HFFc6 (cell line): ENCODE measurements at places on chromosomes 6 and 20. TPM values are rescaled to one million over a fixed set of nuclear protein-coding genes. Genes with fewer than 3 reads are reported as not detected.
A peak's percentile ranks its signal among the peaks of the same experiment; 100 is the strongest.

Gene CPNE5
- total RNA-seq = 0.19 to 0.37 TPM in 2 of 3 replicates, not detected in the other

Gene SPTLC3
- total RNA-seq = not detected in 2 replicates

Gene CCN6
- total RNA-seq = not detected in 2 replicates

Gene CST7
- not detected in 3 replicates for total RNA-seq

Gene ARHGAP40
- 0.09 to 0.46 TPM in 2 of 3 replicates, not detected in the other for total RNA-seq

Gene SH3BGRL2
- total RNA-seq = 0.24 to 0.38 TPM (median 0.29 TPM) in 3 replicates

Gene CD109
- total RNA-seq = 37.4 to 56.3 TPM (median 37.5 TPM) in 3 replicates

Gene SSTR4
- total RNA-seq = not detected in 3 replicates

Gene PGC
- not detected in 2 replicates for total RNA-seq

GRCh38 chr6:134389658-134390057, 71.7 kb upstream of the SGK1 start:
- peaks cover 1% of the 10 kb centered on the region for H3K4me1 ChIP-seq
- no peaks in the 10 kb centered on the region for H3K36me3 ChIP-seq
- no peak for DNase-seq
- H3K27me3 ChIP-seq = no peaks in the 10 kb centered on the region; the same call in 1 of the 2 replicates

GRCh38 chr20:53828088-53828681, 234.5 kb upstream of the ZNF217 start:
- peak overlapping the region; percentile 98 for H3K27ac ChIP-seq
- peak overlapping the region; percentile 84 for H3K4me3 ChIP-seq
- no peaks in the 10 kb centered on the region; the same call in none of the 2 replicates for H3K27me3 ChIP-seq
- peak; percentile 95 for DNase-seq
- peaks cover 65% of the 10 kb centered on the region for H3K4me1 ChIP-seq

DNA sequence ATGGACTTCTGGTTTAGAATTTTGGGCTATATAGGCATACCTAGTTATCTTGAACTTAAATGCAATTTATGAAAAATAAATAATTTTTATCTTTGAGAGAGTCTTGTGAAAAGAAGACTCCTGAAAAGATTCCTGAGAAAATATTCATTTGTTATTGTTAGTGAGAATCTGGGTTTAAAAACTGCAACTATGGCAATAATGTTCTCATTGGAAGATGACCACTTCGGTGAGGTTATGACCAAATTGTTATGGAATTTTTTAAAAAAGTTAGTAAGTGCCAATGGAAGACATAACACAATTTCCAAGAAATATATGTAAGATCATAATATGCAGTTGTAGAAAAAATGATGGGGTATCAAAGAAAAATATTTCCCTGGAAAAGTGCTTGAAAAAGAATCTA, 46.3 kb downstream of the GRIK2 start:
- DNase-seq = peak; percentile 23
- H3K4me1 ChIP-seq = peaks cover 28% of the 10 kb centered on the region
- H3K27me3 ChIP-seq = no peaks in the 10 kb centered on the region
- H3K4me3 ChIP-seq = no peak overlapping the region

GRCh38 chr20:15899967-15900366, 673.3 kb downstream of the KIF16B start:
- H3K4me3 ChIP-seq = no peak overlapping the region
- no peaks in the 10 kb centered on the region for H3K4me1 ChIP-seq
- no peak overlapping the region for H3K27ac ChIP-seq
- no peak for DNase-seq
- H3K36me3 ChIP-seq = 0 out of 2 replicates have a peak, but pooled peaks cover 11% of the 10 kb centered on the region

DNA sequence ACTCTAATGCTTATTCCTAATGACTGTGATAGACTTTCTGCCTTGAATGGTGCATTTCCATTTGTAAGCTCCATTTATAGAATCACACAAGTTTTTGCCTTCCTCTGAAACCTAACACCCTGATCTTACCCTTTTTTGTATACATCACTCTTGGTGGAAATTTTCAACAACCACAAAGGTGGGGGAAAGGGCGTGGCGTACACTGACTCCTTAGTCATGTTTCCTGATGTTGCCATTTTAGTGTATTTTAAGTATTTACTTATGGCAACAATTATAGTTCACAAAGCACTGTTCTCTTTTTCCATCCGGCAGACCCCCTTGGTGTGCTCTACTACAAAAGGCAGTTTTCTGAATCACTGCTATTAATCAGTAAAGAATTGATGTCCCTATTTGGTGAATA, 92.0 kb downstream of the ATXN1 start:
- H3K27me3 ChIP-seq = no peaks in the 10 kb centered on the region
- peaks cover 47% of the 10 kb centered on the region for H3K4me1 ChIP-seq
- peak overlapping the region; percentile 56 for H3K27ac ChIP-seq
- peak; percentile 44 for DNase-seq
- H3K4me3 ChIP-seq = peak overlapping the region; percentile 7; the same call in 1 of the 2 replicates

DNA sequence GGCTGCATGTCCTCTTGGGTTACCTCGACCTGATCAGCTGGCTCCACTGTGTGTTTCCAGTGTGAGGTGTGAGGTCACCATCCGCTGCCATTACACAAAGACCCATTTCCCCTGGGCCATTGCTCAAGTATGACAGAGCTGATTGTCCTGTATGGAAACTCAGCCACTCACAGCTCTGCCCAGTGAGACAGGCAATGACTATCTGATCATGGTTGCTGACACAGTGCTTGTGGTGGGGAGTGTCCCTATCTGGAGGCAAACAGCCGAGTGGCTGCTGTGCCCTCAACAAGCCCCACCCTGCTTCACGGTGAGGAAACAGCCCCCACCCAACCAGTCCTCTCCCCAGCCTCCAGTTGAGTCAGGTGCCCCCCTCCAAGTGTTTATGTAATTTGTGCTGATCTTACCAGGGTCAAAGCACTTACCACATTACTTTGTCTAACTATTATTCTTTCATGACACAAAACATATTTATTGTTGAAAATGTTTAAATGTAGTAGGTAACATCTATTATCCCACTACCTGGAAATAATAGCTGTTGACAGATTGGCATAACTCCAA, 11.7 kb upstream of the MAPK13 start:
- no peak overlapping the region for H3K4me3 ChIP-seq
- H3K27me3 ChIP-seq = peaks cover 2% of the 10 kb centered on the region

GRCh38 chr6:108914235-108915022, 66.2 kb downstream of the ARMC2 start:
- H3K27ac ChIP-seq = no peak overlapping the region
- DNase-seq = no peak
- no peaks in the 10 kb centered on the region for H3K4me1 ChIP-seq
- H3K36me3 ChIP-seq = no peaks in the 10 kb centered on the region
- peaks cover 7% of the 10 kb centered on the region for H3K27me3 ChIP-seq

GRCh38 chr6:107786179-107786578, 37.9 kb downstream of the SCML4 start:
- peaks cover 22% of the 10 kb centered on the region for H3K27me3 ChIP-seq
- no peak for DNase-seq
- no peaks in the 10 kb centered on the region for H3K36me3 ChIP-seq
- H3K27ac ChIP-seq = no peak overlapping the region
- no peaks in the 10 kb centered on the region for H3K4me1 ChIP-seq
- no peak overlapping the region for H3K4me3 ChIP-seq

DNA sequence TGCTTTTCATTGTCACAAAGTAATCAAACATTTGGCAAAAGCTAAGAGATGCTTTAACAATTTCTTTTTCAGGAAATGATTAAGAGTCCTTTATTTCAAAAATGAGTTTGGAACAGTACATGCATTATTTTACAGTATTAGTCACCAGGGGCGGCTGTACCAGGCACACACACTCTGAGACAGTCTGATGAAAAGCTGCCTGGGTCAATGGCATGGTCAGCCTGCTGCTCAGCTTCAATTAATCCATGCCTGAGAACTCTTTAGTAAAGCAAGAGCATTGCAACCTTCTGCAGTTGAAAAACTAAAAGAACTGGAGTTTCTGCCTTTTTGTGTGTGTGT, 105.5 kb downstream of the TULP4 start:
- peaks cover 18% of the 10 kb centered on the region for H3K36me3 ChIP-seq
- H3K4me3 ChIP-seq = peak overlapping the region; percentile 63; the same call in 1 of the 2 replicates
- H3K27ac ChIP-seq = peak overlapping the region; percentile 81
- H3K27me3 ChIP-seq = no peaks in the 10 kb centered on the region; the same call in 1 of the 2 replicates

DNA sequence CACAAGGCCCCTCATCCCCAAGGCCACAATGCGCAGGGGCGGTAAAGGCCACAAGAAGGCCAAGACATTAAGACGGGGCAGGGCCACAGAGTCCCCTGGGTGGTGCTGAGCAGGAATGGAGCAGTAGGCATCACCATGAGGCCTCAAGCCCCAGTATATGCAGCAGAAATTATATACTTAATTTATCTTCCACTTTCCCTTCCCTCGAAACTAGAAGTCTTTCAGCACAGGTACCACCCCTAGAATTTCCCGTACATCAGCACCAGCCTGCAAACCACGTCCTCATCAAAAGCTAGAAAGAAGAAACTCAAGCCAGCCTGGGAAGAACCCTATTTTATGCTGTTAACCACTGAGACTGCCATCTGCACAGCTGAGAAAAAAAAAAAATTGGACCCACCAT, 89.4 kb downstream of the PLG start:
- no peak overlapping the region for H3K27ac ChIP-seq
- H3K4me1 ChIP-seq = no peaks in the 10 kb centered on the region
- H3K4me3 ChIP-seq = no peak overlapping the region
- no peak for DNase-seq
- H3K36me3 ChIP-seq = no peaks in the 10 kb centered on the region

- no peak for DNase-seq
- H3K27ac ChIP-seq = no peak overlapping the region; the same call in 1 of the 2 replicates
- H3K27me3 ChIP-seq = no peaks in the 10 kb centered on the region
- H3K36me3 ChIP-seq = peaks cover 33% of the 10 kb centered on the region
These were observed 49.9 kb downstream of the SLC35A1 start for GRCh38 chr6:87522686-87523085.

DNA sequence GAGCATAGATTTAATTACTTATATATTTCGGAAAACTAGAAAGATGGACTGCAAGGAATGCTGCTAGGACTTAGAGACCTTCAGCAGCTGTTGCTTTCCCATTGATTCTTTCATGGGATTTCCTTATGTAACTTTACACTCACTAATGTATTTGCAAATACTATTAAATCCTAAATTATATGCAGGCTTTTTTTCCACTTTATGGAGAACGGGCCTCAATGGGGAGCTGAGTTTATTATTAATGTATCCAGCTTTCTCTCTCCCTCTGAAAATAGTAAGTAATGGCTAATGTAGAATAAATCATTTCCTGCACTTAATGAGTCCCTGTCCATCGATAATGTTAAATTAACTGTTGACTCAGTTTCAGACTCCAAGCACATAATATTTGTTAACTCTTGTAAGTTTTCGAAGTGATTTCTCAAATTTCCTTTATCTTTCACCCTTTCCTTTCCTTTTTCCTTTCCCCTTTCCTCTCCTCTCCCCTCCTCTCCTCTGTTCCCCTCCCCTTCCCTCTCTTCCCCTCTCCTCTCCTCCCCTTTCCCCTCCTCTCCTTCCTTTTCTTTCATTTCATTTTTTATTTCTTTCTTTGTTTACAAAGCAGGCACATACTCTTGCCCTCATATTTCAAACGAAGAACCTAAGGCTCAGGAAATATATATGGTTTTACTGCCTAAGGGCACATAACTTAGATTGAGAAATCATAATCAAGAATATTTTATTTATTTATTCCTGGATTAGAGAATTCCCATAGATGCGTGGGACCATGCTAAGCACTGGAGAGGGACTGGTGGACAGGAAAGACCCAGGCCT, 503.6 kb downstream of the MMUT start:
- H3K4me1 ChIP-seq = peaks cover 11% of the 10 kb centered on the region; the same call in 1 of the 2 replicates
- H3K27me3 ChIP-seq = no peaks in the 10 kb centered on the region
- H3K4me3 ChIP-seq = no peak overlapping the region
- no peaks in the 10 kb centered on the region for H3K36me3 ChIP-seq

GRCh38 chr6:159819932-159820640, 20.0 kb downstream of the PNLDC1 start:
- no peak for DNase-seq
- no peak overlapping the region for H3K4me3 ChIP-seq
- peaks cover 11% of the 10 kb centered on the region; the same call in 1 of the 2 replicates for H3K4me1 ChIP-seq

- H3K36me3 ChIP-seq = no peaks in the 10 kb centered on the region
- H3K4me1 ChIP-seq = no peaks in the 10 kb centered on the region
- no peaks in the 10 kb centered on the region for H3K27me3 ChIP-seq
These were observed 61.4 kb downstream of the BMP2 start for GRCh38 chr20:6828794-6829423.

DNA sequence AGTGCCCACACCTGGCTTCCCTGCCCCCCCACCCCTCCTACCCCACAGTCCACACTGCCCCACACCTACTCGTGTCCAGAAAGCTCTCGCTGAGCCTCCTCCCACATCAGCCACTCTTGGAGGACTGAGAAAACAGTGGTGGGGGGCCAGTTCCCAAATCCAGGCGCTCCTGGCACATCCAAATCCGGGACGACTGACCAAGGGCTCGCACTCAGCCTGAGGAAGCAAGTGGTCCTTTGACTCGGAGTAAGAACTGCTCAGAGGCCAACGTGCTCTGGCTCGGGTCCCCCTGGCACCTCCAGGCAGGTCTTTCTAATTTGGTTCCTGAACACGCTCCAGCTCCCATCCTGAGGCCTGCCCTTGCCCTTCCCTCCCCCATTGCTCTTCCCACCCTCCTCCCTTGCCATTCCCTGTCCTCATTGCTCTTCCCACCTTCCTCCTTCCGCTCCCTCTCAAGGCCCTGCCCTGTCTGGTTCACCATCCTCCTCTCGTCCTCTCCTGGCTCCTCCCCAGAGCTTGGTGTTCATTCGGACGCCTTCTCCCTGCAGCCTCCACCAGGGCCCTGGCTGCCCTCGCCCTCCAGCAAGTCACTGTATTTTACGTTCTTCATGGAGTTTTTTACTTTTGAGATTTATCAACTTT, 83.6 kb downstream of the THBS2 start:
- peak overlapping the region; percentile 100 for H3K27ac ChIP-seq
- H3K4me1 ChIP-seq = peaks cover 84% of the 10 kb centered on the region
- H3K4me3 ChIP-seq = no peak overlapping the region

DNA sequence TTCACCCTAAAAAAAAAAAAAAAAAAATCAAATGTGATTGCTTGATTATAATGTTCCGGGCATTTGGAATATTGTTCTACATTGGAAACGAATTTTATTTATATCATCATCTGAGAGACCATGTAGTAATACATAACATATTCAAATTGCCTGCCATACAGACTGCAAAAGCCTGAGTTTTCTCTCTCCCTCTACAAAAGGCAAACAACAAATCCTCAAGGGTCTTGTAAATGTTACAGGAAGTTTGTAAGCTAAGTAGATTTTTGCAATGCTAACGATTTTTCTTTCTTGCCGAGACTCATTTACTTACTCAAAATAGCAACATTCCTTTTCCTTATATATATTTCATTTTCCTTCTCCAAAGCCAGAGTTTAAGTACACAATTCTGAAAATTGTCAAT, 49.0 kb upstream of the HTR1E start:
- no peak overlapping the region for H3K27ac ChIP-seq
- no peaks in the 10 kb centered on the region for H3K36me3 ChIP-seq
- H3K4me3 ChIP-seq = no peak overlapping the region
- no peaks in the 10 kb centered on the region for H3K4me1 ChIP-seq
